WERI-Rb-1 (cell line): ENCODE measurements at places on chromosomes 11 and 22.
A peak's percentile ranks its signal among the peaks of the same experiment; 100 is the strongest.

DNA sequence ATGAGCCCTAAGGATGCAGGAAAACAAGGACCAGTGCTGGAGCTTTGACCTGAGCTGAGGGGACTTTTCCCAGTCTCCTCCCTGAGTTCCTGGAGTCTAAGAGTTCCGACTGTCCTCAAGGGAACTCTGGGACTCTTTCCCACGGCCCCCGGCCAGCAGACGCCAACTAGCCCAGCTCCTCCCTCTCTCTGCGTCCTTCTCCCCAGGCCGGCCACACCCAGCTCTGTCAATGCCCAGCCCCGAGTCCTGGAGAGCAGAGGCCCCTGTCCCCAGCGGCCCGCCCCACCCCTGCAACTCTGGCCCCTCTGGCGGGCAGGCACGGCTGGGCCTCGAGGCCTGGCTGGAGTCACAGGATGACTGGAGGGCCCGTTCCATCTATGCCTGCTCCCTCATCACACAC, 29.8 kb downstream of the NECTIN1 start:
- DNase-seq = peak; percentile 76

DNA sequence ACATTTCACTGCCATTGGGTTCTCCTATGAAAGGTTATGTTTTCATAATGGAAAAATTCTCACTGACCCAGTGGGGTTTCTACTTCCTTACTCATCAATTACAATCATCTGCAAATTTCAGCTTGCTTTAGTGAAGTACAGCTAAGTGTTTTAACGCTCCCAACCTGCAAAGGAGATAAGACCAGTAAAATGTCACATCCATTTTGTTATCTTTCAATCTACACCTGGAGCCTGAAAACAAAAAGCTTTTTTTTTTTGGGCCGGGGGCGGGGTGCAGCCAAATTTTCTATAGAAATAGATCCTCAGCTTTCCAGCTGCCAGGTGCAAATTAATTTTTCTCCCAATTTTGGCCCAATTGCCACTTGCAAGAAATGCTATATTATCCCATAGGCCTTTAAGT, 40.6 kb downstream of the CADM1 start:
- no peak for DNase-seq

GRCh38 chr11:837189-837989, 4.6 kb downstream of the CD151 start:
- DNase-seq = no peak

DNA sequence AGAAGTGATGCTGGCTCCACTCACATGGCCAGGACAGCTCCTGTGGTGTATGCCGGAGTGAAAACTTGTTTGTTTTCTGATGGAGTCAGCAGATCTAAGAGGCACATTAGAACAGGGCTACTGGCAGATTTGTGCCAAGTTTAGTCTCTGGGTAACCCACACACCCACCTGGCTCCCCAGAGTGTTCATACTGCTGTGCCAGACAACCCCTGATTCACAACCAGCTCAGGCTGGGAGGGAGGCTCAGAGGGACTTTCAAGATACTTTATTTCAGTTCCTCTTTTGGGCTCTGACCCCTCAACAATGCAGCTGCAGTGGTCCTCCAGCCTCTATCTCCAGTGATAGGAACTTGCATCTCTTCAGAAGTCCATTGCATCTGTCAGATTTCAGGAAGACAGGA, 8.5 kb downstream of the NTM start:
- DNase-seq = no peak

DNA sequence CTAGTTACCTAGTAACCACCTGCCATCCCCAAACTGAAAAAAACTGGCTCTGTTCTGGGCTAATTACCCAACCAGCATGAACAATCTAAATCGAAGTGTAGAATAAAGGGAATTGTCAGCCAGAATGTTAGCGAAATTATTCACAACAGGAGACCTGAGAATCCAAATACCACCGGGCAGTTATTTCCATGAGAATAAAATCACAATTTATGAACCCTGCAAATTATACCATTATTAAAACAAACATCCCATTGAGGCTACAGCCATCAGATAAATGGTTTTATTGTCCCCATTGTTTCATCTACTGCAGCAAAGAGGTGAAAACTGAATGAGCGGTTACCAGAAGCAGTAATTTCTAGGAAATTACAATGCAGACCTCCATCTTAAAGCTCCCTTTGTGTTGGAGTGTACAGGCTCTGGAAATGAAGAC, 21.7 kb downstream of the FAM168A start:
- DNase-seq = no peak

GRCh38 chr22:45098056-45098455, 65.7 kb upstream of the NUP50 start:
- DNase-seq = no peak

DNA sequence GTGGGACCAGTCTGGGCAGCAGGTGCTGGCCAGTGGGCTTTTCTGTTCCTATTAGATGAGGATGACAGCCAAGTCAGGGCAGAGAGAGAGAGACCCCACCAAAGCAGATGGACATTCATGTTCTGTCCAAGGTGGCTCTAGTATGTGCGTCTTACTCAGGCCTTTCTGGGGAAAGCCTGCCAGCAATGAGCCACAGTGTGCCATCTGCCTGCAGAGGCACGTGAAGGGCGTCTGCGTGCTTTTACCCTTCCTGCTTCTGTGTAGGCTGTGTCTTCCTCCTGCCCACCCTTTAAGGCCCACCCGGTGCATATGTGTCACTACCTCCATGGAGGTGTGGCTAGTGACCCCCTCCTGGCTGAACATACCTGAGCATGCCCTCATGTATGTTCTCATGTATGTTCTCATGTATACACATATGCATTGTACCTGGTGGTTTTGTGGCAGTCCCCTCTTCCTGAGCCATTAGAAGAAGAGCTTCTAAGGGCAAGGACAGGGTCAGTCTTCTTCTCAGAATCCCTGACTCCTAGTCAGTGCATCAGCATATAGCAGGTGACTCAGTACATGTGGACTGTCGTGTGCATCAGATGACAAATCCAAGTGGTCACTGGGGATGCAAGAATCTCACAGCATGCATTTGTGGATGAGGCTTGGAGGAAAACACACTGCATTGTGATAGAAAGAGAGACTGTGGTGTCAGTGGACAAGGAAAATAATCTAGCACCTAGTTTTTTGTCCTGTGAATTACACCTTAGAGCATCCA, 90.4 kb upstream of the YWHAH start:
- no peak for DNase-seq

DNA sequence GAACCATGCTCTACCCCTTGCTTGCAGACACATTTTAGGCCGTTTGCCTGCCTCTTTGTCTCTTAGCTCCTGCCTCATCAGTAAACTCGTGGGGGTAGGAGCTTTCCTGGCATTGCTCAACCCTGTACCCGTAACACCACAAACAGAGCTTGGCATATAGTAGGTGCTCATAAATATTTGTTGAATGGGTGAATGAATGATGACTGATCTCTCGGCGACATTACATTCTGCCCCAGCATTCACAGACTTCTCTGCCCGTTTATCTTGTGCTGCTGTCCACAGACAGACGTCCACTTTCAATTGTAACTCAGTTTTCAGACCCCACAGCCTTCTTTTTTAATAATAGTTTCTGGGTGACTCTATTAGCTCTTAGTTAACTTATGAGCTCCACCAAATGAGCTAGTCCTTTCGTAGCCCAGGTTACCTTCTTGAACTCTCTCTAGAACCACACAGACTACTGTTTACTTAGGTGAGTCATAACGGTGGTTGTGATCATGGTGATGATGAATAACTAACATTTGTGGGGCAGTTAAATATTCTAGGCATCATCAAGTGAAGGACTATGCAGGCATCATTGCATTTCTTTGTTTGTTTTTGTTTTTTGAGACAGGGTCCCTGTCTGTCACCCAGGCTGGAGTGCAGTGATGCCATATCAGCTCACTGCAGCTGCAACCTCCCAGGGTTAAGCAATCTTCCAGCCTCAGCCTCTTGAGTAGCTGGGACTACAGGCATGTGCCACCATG, 188.4 kb downstream of the ADAMTS15 start:
- DNase-seq = no peak
